Head of caudate nucleus (tissue), 42 donors: ENCODE measurements at places on chromosomes 16 and 17.

- no peak for DNase-seq
Measured at GRCh38 chr17:11245791-11246190, 4.8 kb downstream of the SHISA6 start.

DNA sequence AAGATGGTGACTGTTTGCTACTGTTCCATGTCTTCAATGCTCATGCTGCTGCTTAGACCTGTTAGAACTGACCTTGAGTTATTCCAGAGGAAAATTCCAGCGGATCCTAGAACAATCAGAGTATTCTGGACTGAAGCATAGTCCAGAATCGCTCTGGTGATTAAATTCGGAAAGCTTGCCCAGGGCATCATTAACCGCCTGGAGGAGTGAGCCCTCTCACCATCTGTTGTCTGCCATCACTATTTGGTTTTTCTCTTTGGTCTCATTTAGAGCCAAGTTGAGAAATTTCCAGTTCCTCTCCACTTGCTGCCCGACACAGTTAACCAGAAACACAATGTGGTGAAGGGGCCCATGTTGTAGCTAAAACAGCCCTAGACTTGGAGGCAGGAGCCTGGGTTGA is 104.1 kb downstream of the BMERB1 start:
- DNase-seq, result no peak

DNA sequence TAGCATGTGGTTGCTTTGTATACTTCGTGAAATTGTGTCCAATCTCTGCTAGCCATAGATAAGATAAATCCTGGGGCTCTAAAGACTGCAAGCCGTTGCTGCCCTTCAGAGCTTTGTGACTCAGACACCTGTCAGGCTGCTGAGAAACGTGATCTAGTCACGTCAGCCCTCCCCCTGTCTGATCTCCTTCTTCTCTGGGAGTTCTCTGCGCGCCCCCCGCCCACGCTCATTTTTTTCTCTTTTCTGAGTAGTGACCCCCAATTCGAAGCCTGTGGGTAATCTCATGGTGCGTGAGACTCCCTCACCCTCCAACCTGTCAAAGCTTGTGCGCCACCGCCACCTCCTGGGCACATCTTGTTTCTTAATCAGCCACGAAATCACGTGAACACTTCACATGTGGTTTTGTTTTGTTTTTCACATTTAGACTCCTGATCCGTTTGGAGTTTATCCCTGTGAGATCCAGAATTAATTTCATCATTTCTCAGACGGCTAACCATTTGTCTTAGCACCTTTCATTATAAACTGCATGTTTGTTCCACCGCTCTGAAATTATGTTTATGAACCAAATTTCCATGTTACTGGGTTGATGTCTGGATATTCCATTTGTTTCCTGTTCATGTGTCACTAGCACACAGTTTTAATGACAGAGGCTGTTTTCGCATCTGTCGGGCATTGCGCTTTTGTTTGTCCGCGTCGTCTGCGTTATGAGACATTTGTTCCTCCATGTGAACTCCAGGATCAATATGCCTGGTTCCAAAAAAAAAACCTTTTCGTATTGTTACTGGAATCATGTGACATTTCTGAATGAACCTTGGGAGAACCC is 977 bp upstream of the ZNF778 start:
- DNase-seq, result peak; percentile 84

DNA sequence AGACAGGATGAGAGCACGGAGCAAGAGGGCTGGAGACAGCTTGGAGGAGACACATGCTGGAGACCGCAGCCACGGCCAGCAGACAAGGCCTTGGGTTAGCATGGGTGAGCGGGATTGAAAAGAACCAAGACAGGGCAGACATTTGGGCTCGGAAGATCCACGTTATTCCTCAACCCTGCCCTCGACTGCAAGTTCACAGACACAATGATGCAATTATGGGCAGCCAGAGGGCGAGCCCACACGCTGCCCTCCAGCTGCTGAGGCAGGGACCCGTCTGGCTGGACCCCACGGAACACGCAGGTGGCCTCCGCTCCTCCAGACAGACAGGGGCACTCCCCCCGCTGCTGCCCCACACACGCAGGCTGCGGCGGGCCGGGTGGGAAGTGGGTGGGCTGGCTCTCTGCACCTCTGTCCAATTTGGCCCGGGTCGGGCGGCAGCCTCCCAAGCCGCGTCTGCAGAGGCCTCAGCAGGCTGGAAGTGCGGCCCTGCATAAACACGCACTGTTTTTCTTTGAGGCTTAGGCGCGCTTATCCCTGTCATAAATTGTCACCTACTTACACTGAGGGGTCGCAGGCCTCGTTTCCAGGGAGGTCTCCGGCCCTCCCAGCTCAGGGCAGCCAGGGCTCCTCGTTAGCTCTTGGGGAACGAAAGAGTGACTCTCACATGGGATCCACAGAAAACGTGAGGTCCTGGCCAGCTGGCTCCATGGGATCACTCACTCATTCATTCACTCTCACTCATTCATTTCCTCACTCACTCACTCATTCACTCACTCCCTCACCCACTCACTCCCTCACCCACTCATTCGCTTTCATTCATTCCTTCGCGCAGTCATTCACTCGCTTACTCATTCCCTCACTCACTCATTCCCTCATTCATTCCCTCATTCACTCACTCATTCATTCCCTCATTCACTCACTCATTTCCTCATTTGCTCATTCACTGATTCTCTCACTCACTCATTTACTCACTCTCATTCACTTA is 303.9 kb downstream of the C16orf95 start:
- DNase-seq, result no peak

DNA sequence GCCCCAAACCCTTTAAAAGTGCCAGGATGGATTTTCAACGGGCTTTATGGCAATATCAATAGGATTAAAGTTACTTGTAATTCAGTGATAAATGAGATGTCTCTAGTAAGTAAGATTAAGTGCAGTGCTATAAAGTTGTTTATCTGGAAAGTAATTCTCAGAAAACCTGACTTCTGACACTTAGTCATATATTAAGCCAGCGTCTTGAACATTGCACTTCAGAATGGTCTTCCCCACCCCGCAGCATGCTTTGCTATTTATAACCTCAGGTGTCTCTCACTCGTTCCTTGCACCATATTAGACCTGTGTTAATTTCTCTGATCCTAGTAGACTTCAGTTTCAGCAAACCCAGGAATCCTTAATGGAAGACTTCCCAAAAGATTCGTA is 2.1 kb upstream of the MAF start:
- no peak for DNase-seq

- DNase-seq, result no peak
Measured at GRCh38 chr16:16184594-16184993, 38.7 kb downstream of the ABCC6 start.

DNA sequence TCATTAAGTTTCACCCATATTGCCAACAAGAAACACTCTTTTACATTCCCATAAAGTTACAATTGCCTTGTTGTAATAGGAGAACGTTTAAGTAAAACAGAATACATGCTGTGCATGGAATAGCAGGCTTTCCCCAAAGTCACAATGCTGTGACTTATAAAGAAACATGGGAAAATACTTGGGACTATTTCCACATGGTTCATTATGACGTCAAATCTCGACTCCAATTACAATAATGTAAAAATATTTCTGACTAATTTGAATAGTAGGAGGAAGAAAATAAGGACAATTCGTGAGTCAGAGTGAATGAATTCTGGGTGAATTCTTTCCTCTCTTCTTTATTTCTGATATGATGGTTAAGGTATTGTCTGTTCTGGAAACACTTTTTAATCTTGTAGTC is 52.8 kb downstream of the CDH11 start:
- no peak for DNase-seq

- no peak for DNase-seq
Measured at GRCh38 chr17:72361892-72362291, 241.1 kb downstream of the SOX9 start.

DNA sequence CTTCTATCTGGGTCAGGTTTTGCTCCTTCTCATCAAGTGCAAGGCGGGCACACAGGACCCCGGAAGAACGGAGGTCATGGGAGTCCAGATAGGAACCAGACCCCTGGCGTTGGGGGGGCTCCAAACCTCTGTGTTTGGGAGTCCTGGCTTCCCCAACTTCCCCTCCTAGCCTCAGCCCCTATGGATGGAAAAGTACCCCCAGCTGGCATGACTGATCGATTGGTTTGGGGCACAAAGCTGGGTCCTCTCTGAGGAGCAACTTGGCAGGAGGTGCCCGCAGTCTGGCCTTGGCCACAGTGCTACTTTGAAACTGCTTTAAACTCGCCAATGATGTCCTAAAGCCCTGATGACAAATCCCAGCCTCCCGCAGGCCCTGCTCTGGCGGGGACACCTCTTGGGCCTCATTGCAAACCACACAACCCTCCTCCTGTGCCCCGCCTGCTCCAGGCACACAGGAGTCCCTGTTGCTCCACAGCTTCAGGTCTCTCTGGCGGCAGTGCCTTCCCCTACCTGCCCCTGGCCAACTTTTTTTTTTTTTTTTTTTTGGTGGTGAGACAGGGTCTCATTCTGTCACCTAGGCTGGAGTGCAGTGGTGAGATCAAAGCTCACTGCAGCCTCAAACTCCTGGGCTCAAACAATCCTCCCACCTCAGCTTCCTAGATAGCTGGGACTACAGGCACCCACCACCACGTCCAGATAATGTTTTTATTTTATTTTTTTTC is 38.0 kb upstream of the SNN start:
- DNase-seq, result no peak

GRCh38 chr16:27692576-27692975 is 142.6 kb downstream of the KATNIP start:
- DNase-seq, result no peak

DNA sequence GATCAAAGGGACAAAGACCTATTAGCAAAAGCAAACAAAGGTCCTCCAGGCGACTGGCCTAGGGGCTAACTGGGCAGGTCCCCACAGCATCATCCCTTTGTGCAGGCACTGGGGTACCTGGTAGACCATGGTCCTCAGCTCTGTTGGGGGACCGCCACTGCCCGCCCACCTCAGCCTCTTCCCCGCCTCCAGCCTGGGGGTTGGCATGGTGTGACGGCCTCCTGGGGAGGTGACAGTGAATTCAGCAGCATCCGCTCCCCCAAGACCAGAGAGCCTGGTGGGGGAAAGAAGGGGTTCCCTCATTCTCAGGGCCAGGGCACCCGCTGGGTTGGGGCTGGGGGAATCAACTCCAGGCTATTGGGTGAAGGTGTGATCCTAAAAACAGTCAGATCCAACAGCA is 38.7 kb upstream of the DNAH9 start:
- no peak for DNase-seq

DNA sequence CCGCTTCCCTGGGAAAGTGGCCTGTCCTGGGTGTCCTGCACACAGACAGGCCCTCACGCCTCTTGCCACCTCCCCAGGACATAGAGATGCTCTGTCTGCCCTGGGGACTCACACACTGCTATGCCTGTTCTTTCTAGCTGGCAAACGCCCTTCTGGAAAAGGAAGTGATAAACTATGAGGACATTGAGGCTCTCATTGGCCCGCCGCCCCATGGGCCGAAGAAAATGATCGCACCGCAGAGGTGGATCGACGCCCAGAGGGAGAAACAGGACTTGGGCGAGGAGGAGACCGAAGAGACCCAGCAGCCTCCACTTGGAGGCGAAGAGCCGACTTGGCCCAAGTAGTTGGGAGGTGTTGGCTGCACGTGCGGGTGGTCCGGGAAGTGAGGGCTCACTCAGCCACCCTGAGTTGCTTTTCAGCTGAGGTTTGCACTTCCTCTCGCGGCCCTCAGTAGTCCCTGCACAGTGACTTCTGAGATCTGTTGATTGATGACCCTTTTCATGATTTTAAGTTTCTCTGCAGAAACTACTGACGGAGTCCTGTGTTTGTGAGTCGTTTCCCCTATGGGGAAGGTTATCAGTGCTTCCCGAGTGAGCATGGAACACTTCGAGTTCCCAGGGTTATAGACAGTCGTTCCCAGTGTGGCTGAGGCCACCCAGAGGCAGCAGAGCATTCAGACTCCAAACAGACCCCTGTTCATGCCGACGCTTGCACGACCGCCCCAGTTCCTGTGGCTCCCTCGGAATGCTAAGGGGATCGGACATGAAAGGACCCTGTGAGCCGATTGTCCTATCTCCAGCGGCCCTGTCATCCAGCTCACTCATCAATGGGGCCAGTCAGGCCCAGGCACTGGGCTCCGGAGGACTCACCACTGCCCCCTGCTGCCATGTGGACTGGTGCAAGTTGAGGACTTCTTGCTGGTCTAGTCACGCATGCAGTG is 3.5 kb upstream of the RPL13 start:
- DNase-seq, result peak; percentile 92

DNA sequence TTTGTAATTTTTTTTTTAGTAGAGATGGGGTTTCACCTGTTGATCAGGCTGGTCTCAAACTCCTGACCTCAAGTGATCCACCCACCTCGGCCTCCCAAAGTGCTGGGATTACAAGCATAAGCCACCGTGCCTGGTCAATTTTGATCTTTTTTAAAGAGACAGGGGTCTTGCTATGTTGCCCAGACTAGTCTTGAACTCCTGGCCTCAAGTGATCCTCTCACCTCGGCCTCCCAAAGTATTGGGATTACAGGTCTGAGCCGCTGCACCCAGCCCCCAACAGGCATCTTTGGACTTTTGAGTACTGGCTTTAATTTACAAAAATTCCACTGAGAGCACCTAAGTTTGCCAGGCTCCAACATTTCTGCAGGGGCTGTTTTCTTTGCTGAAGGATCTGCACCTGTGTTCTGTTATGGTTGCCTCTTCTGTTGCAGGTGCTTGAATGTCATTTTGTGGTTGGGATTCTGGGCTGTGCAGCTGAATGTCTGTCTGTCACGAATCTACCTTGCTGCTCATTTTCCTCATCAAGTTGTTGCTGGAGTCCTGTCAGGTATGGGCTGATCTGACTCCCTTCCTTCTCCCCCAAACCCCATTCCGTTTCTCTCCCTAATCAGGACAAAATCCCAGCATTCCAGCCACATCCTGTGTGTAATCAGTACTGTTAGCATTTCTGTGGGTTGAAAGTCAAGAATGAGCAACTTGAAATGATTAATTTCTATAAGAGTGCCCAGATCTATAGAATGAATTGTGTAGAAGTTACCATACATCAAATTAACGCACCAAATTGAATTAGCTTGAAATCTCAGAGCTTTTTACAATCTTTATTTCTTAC is 8.5 kb downstream of the G6PC1 start:
- no peak for DNase-seq

- DNase-seq, result no peak
Measured at GRCh38 chr16:424623-425081, 797 bp upstream of the RAB11FIP3 start.

- DNase-seq, result peak; percentile 85
Measured at GRCh38 chr16:2983706-2984136, 3.5 kb upstream of the PKMYT1 start.

GRCh38 chr16:50121721-50122445 is 31.2 kb upstream of the TENT4B start:
- no peak for DNase-seq

GRCh38 chr17:28940675-28941074 is 10.6 kb downstream of the PHF12 start:
- no peak for DNase-seq

- no peak for DNase-seq
Measured at GRCh38 chr17:41638941-41639340, 14.6 kb upstream of the KRT17 start.

- no peak for DNase-seq
Measured at GRCh38 chr17:57946798-57947358, 8.3 kb downstream of the CUEDC1 start.

DNA sequence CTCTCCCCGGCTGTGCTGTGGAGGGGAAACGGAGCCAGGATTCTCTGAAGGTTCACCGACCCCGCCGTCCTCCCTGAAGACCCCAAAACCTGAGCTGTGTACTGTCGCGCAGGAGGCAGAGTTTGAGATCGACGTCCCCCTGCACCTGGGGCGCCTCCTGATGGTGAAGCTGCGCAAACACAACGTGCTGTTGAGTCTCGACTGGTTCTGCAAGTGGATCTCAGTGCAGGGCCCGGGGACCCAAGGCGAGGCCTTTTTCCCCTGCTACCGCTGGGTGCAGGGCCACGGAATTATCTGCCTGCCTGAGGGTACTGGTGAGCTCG is 62.6 kb upstream of the TEKT1 start:
- DNase-seq, result no peak

GRCh38 chr16:65658787-65659220 is 536.9 kb upstream of the CDH11 start:
- DNase-seq, result no peak
